Upper lobe of right lung (tissue), 1 donor: ENCODE measurements at places on chromosomes 7 and 10.

- DNase-seq, result no peak
Observed at GRCh38 chr10:35848412-35848811, 206.3 kb upstream of the FZD8 start.

DNA sequence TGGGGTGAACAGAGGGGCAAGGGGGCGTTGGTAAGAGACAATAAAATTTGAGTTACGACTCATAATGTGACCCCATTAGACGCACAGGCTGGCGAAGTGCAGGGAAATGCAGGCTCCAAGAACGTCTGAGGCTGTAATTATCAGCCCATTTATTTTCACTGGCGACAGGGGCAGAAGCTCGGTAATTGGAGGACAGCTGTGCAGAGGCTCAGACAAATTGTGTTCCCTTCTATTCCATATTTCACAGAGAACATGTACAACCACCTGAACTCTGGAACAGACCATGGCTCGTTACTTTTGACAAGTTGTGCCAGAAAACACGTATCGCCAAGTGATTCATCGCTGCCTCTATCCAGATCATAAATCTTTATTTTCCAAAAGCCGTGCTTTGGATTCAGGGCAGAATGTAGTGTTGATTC is 137.3 kb upstream of the FRMD4A start:
- DNase-seq, result no peak

GRCh38 chr10:73886085-73886529 is 11.8 kb upstream of the CAMK2G start:
- DNase-seq, result peak; percentile 75

DNA sequence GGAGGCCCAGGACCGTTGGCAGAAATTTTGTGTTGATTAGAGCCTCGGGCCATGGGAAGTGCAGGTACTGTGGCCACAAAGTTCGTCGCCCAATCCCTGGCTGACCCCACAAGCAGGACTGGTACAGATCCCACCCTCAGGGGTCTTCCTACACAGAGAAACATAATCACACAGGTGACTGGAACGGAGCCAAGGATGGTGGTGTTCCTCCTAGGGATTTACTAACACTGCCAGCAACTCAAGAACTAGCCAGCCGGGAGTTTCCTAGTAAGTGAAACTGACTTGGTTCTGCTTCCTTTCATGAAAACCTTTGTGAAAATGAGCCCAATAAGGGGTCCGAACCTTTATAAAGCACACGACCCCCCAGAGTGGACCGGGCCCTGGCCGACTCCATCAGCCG is 5.7 kb downstream of the CUX1 start:
- DNase-seq, result peak; percentile 20

DNA sequence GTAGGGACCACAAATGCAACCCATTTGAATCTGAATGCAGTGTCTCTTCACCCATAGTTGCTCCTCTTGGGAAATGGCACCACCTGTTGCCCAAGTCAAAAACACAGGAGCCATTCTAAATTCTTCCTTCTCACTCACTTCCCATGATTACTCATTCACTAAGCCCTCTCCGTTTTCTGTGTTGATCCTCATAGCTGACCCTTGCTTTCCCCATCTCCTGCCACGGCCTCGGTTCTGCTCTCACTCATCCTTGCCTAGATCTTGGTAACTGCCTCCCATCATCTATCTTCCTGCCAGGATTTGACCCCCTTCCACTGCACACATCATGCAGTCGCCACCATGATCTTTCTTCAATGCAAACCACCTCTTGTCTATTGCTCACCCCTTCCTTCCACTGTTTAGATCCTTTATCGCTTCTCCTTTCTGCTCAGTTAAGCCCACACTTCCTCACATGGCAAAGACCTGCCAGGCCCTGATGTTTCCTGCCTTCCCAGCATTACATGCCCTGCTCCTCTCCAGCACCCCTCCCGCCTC is 19.0 kb upstream of the CPN1 start:
- no peak for DNase-seq

DNA sequence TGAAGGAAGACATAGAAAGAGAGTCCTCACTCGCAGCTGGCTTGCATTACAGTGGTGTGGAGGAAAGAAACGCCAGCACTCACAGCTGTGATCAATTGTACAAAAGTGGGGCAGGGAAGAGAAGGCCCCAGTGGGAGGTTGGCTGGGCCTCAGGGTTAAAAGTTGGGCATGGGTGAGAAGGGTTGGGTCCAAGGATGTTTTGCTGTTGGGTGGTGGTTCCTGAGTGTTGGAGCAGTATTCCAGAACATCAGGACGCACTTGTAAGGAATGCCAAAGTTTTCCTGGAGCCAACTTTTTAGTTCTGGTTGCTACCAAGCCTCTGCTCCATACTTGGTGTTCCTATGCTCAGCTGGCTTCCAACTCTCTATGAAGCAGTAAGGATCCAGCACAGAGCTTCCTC is 55.4 kb upstream of the MKRN1 start:
- no peak for DNase-seq

DNA sequence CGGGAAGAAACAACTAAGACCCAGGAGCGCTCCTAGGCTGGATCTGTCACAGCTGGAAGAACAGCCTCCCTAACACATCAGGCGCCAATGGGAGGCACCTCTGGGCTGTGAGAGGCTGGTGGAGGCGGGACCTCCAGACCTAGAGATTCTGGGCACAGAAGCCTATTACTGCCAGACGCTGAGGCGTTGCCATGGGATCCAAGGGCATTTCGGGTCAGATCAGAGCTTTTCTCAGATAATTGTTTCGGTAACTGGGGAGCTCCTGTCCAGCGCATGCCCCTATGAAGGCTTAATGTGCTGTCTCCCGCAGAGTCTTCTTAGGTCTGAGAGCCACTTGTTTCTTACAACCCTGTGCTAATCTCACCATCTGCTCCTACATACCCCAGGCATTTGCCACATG is 339.2 kb downstream of the ZNF716 start:
- no peak for DNase-seq

DNA sequence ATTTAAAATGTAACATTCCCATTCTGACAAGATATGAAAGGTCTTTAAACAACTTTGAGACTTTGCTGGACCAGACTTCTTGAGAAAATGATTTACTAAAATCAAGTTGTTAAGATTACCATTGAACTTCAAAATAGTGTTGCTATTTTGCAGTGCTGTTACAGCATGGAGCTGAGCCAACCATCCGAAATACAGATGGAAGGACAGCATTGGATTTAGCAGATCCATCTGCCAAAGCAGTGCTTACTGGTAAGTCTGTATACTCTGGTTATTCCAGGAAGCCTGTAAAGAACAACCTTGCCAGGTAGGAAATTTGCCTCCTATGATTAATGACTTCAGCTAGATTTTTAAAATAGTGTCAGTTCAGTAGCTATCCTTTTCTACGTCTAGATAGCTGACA is 18.8 kb downstream of the TNKS2 start:
- no peak for DNase-seq

GRCh38 chr7:35799846-35800717 is 775 bp upstream of the SEPTIN7 start:
- peak; percentile 94 for DNase-seq

DNA sequence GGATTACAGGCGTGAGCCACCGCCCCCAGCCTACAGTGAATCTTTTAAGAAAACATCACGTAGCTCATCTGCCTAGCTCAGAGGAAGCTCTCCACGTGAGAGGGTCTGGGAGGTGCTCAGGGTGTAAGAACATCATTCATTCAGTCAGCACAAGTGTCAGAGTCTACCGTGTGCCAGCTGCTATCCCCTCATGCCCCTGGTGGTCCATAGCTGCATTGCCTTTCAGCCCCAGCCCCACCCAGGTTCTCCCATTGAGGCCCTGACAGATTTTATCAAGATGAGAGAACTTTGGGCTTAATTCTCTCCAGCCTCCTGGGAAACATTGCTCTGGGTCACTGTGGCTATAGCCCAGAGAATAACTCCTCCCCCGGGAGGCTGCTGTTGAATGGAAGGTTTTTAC is 45.1 kb downstream of the ZNF503 start:
- no peak for DNase-seq

DNA sequence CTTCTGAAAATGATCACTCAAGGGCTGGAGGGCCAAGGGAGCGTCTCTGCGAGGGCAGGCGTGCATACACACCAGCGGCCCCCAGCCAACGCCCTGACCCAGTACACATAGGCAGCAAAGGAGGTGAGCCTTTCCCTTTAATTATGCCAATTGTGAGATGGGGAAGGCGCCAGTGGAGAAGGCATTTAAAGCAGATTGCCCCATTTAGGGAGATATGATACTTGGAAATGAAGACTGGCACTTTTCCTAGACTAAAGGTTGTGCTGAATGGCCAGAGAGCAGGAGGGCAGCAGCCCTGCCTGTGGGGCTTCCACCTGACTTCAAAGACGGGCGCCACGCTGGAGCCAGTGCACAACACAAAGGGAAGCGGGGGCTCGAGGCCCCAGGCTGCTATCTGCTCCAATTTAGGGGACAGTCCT is 24.1 kb downstream of the HIPK2 start:
- DNase-seq, result no peak

DNA sequence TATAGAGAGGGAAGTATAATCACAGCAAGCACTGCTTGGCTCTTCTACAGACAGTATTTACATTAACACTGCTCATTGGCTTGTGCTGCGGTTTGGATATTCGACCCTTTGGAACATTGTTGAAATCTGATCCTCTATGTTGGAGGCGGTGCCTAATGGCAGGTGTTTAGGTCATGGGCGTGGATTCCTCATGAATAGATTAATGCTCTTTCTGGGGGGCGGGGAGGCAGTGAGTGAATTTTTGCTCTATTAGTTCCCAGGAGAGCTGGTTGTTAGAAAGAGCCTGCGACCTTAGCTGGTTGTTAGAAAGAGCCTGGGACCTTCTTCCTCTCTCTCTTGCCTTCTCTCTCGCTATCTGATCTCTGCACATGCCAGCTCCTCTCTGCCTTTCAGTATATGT is 77.3 kb upstream of the SVIL start:
- no peak for DNase-seq

DNA sequence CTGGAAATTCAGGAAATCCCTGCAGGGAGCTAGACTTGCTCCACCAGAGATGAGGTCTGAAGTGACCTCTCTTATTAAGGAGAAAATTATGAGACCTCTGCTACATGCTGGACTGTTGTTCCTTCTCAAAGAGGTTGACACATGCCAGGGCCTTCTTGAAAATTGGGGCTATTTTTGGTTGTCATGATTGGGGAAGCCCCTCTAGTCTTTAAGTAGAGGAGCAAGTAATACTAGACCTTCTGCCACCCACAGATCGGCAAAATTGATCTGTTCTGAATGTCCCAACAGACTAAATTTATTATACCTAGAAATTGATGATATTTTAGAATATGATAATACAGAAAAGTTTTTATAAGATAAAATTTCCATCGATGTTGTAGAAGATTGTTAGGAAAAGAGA is 160.8 kb upstream of the GRB10 start:
- DNase-seq, result no peak

DNA sequence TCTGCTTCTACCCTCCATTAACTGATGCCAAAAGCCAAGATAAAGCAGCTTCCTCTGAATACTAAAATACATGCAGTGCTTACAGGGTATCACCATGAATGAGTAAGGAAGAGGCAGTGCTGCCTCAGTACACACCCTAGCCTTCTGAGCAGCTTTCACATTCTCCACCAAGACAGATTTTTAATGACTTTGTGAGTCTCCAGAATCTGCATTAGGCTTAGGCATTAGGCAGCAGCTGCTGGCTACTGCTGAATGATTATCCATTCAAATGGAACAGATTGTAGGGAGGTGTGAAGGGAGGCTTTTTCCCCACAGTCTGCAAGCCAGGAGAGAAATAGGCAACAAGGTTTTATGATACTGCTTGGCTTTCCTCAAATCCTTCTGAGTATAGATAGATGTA is 1226.7 kb upstream of the LRRN3 start:
- no peak for DNase-seq

GRCh38 chr7:26627221-26627620 is 237.2 kb downstream of the SKAP2 start:
- no peak for DNase-seq

GRCh38 chr10:19546224-19546623 is 270.0 kb upstream of the PLXDC2 start:
- no peak for DNase-seq

DNA sequence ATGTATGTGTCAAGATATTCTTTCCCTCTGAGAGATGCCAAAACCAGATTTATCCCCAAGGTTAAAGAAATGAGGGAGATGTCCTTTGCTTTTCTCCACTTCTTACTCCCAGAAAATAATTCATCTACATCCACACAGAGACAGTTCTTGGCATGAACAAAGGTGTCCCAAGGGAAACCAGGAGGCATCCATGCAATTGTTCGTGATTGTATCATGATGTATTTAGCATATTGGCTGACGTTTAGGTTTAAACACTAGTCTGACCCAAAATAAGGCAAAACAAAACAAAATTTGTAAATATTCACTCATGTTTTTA is 223.9 kb downstream of the C7orf25 start:
- no peak for DNase-seq

GRCh38 chr10:128480601-128481000 is 354.4 kb upstream of the MKI67 start:
- no peak for DNase-seq

DNA sequence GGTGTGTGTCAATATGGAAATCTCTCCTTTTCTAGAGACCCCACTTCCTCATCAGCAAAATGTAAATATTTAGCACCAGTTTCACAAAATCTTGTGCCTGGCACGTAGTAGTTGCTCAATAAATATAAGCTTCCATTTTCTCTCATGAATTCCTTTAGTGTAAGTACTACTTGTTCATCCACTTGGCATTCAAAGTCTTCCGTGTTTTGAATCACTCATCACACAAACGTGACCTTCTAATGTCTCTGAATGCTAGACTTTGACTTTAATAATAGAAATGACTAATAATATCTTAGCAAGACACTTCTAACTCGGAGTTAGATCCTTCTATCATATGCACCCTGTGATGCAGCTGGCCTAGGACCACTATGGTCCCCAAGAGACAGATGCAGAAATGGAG is 168.7 kb upstream of the ZNF32 start:
- DNase-seq, result no peak

DNA sequence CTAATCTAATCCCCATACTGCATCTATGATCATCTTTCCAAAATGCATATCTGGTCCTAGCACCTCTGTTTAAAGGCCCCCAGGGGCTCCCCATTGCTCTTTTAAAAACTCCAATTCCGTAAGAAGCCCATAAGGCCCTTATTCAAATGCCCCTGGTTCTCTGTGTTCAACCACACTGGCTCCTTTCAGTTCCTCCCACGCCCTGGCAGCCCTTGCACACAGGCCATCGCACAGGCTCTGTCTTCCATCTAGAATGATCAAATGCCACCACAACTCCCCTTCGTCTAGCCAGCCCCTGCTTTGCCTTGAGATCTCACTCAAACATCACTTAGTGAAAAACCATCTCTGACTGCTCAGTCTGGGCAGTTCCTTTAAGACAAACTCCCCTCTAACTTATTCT is 112.9 kb upstream of the LYZL2 start:
- no peak for DNase-seq
